ENCODE measurements at places on chromosomes 7 and 10.

DNA sequence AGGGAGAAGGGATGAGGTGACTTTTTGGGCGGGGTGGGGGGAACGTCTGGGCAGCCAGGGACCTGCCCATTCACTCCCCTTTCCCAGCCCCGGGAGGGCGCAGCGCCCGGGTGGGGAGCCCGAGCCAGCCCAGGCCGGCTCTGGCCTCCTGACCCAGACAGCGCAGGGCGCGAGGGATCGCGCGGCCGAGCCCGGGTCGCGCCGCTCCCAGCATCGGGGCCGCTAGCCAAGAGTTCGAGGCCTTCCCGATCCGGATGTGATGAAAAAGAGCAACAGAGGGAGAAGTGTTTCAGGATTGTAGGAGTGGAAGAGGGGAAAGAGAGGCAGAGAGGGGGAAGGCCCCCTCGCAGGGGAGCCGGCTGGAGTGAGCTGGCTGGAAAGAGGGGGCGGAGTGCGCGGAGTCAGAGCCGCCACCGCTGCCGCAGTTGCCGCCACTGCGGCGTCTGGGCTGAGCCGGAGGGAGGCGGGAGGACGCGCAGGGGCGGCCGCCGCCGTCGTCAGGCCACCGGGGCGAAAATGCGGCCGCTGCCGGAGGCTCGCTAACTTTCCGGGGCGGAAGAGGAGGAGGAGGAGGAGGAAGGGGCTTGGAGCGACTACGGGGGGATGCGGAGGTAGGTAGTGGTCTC, at the start of gene MDFIC:
Gene MDFIC (plus strand): TSS at position 69 of the 626 bp plus-strand sequence. CDS start 940 bp downstream, outside the sequence.
- DNase-seq = no peak

GRCh38 chr10:35340975-35341374, 4.7 kb downstream of the CCNY start:
- DNase-seq = no peak

DNA sequence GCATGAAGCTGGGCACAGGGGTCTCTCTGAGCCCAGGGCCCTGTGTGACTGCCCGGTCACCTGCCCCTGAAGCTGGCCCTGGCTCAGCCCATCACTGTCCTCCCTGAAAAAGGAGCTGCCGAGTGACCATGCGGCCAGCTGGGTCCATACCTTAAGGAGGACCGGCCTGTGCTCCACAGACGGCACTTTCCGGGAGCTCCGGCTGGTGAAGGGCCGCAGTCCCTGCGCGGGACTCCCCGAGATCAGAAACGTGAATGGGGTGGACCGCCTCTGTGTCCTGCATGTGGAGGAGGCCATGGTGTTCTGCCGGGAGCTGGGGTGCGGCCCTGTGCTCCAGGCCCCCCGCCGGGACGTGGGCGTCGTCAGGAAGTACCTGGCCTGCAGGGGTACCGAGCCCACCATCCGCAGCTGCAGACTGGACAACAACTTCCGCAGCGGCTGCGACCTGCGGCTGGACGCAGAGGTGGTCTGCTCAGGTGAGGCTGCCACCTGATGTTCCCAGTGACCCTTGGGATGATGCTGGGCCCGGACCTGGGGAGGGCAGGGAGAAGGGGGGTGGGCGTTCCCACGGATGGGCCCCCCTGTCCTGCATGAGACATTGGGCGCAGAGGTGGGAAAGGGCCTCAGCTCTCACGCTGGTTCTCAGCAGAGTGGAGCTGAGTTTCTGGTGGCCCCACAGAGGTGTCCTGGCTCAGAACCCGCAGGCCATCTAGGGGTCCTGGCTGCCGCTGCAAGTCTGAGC, 3.5 kb downstream of the SCART1 start:
- no peak for DNase-seq

- no peak for DNase-seq
These were observed 820 bp upstream of the NRG3 start for GRCh38 chr10:81873932-81874816.

- no peak for DNase-seq
These were observed 193.9 kb downstream of the SDK1 start for GRCh38 chr7:3494947-3495346.

DNA sequence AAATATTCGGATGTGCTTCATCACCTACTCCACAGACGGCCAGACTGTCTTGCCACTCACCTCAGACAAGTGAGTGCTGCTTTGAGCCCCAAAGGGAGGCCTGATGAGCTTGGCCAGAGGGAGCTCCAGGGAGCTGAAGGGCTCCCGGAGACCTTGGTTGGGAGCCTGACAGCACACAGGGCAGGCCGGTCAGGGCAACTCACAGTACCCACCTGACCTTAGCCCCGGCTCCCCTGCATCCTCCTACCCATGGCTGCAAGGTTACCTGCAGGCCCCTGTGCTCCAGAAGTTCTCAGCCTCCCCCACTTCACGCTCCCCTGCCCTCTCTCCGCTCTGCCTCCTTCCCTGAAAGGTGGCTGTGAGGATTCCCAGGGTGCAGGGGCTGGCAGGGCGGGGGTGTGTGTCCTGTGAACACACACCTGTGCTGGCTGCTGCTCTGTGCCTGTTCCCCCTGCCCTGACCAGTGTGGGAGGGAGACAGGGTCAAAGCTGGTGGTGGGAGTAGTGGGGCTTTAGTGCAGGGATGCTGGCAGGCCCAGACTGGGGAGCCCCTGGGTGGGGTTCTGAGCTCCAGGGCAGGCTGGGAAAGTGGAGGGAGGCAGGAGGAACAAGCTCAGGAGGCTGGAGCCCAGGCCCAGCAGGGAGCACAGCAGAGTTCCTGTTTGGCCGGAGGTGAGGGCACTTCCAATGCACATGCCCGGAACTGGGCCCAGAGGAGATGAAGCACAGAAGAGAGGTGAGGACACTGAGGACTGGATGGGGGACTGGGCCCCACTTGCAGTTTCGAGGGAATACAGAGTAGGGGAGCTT, 7.2 kb downstream of the ANTXRL start:
- no peak for DNase-seq

- no peak for DNase-seq
These were observed 70.8 kb downstream of the GRID1 start for GRCh38 chr10:86295791-86296190.

- no peak for DNase-seq
These were observed 35.1 kb downstream of the RNF32 start for GRCh38 chr7:156675721-156676120.

DNA sequence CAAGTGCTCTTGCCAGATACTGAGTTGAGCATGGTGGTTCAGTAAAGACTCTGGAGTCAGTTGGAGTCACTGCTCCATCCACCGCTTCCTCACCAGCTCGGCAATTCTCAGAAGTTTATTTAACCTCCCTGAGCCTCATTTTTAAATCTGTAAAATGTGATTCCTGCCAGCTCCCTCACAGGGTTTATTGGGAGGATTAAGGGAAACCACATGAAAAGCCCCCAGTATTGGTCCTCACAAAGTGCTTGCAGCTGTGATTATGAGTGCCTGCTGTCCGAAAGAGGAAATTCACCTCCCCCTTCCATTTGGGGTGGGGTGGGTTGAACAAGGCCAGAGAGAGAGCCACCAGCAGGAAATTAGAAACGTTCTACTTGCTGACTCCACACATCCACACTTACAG, 99.0 kb downstream of the AOAH start:
- no peak for DNase-seq

GRCh38 chr10:50512214-50512595, 111.6 kb downstream of the SGMS1 start:
- no peak for DNase-seq

GRCh38 chr10:61089251-61089650, 145.3 kb upstream of the RHOBTB1 start:
- DNase-seq = no peak

GRCh38 chr7:150959739-150960734, 18.1 kb downstream of the KCNH2 start:
- DNase-seq = no peak

- no peak for DNase-seq
These were observed 44.0 kb downstream of the CREB3L2 start for GRCh38 chr7:137957887-137958286.

- DNase-seq = no peak
These were observed 29.5 kb upstream of the ANKRD2 start for GRCh38 chr10:97543025-97543546.

DNA sequence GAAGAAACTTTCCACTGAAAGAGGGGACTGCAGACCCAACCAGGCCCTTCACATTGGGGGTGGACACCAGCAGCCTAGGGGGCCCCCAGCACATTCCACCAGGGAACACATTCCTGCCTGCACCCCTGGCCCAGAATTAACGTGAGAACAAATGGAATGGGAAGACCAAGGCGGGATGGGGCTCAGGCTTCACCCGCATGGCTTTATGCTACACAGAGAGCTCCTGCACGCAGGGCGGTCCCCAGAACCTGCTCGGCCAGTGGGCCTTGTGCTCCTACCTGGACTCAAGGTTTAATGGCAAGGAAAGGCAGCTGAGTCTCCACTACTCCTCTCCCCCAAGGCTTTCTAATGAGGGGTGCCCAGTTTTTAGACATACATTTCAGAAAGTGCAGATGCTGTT, 146.3 kb upstream of the GPR26 start:
- DNase-seq = no peak

DNA sequence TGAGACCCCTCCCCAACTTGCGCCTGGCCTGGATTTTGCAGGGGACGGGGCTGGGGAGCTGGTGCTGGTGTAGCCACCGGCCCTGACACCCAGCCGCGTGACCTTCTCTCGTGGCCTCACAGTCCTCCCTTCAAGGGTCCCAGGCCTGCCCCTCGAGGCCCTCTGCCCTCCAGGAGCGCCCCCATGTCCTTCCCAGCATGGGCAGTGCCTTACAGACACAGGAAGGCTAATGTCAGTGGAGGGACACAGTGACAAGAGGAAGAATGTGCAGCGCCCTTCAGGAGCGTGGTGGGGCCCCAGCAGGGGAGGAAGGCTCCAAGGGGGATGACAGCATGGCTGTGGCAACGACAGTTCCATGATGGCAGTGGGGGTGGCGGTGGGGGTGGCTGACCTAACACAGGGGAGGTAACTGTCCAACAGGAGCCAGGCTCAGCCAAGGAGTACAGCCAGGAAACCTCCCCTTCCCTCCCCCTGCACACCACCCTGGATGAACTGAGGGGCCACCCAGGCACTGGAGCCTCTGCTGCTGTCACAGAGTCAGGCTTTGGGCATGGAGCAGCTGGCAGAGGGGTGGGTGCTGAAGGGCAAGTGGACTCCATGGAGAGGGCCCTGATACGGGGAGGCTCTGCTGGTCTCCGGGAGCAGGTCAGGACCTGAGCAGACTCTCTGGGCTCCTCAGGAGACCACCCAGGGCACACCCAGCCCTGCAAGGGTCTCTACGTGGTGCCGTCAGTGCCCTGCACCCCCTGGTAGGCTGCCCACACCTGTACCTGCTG, 76.0 kb upstream of the RET start:
- DNase-seq = no peak

DNA sequence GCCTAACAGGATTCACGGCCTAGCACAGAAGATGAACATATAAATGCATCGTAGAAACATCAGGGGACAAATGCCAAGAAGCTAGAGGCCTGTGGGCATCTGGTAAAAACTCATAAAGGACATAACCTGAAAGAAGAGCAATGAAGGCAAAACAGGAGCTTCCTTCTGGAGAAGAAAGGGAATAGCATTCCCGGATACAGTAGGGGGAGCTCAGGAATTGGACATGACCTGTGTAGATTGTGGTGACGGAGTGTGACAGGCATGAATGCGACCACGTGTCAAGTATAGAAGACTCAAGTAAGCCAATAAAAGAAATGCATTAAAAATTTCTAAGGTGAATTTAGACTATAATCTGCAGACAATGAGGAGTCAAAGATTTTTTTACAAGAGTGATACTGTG, 270.1 kb downstream of the AGMO start:
- no peak for DNase-seq

GRCh38 chr7:97639036-97639435, 92.8 kb upstream of the TAC1 start:
- DNase-seq = no peak

- DNase-seq = no peak
These were observed 17.7 kb downstream of the TRIM4 start for GRCh38 chr7:99901581-99901980.

DNA sequence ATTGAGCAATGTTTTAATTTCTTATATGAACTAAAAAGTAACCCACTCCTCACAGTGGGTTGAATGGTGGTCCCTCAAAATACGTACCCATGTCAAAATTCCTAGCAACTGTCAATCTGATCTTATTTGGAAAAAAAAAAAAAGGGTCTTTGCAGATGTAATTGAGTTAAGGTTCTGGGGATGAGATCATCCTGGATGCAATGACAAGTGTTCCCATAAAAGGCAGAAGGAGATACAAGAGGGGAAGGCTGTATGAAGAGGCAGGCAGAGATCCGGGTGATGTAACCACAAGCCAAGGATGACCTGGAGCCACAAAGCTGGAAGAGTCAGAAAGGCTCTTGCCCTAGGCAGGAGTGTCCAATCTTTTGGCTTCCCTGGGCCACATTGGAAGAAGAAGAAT, 516.3 kb upstream of the MKI67 start:
- no peak for DNase-seq

GRCh38 chr10:72108830-72109635, 20.7 kb upstream of the SPOCK2 start:
- no peak for DNase-seq

DNA sequence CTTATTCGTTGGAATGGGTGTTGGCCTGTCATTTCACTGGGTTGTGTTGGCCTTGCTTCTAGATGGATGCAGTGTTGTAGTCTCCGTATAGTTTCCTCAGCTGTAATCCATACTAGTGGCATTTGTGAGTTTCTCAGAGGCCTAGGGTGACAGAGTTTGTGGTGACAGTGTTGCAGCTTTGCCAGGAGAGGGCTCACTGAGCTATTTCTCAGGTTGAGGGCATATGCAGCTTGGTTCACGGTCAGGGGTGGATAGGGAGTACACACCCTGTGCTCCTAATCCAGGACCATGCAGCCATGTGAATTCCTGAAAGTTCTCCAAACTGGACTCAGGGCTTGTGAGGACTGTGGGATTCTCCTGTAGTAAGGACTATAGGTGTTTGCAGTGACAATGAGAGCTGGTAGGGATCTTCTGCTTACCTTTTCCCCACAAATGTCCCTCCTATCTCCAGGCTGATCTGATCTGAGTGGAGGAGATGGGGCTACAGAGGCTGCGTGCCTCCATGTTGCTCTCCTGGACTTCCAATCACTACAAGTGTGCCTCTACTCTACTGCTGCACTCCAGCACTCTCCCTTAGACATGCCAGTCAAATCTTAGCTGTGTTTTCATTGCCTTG, 229.0 kb downstream of the STK31 start:
- DNase-seq = peak; percentile 44

DNA sequence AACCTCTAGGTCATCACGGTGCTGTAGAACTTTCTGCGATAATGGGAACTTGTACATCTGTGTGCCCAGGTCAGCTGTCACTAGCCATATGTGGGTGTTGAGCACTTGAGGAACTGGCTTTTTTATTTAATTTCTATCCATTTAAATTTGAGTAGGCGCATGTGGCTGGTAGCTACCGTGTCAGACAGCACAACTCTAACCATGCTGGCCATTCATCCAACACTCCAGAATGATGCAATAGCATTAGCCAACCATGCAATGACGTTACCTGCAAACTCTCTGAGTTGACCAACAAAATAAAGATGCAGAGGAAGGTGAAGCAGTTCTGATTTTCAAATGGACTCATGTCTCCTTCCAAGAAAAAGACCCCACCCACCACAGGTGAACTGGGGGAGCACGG, 24.4 kb upstream of the CHST15 start:
- no peak for DNase-seq

GRCh38 chr7:5083311-5083711, 37.7 kb downstream of the RBAK start:
- DNase-seq = no peak
